ENCODE measurements at places on chromosomes 3 and 15. TPM values are rescaled to one million over a fixed set of nuclear protein-coding genes. Genes with fewer than 3 reads are reported as not detected.

- peaks cover 5% of the 10 kb centered on the region for H3K4me1 ChIP-seq
- no peaks in the 10 kb centered on the region for H3K27me3 ChIP-seq
- peak overlapping the region; percentile 83 for H3K27ac ChIP-seq
- DNase-seq = no peak
- no peaks in the 10 kb centered on the region for H3K36me3 ChIP-seq
These were observed 54.0 kb downstream of the MBNL1 start for GRCh38 chr3:152322756-152323155.

DNA sequence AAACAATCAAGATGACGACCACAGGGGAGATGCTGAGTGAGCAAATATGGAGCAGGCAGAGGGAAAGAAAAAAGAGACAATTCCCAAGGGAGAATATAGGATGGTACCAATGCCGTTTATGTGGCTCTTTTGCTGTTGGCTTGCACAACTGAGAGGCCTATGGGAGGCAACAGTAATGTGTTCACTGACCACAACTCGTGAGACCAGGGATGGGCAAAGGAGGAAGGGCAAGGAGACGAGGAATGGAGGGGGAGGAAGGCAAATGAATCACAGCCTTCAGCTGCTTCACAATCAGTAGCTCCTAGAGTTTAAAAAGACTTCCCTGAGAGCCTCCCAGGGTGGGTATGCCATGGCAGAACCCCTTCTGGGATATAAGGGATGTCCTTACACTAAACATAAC is 131.5 kb downstream of the SLC9A9 start:
- H3K27ac ChIP-seq = no peak overlapping the region
- no peak overlapping the region for H3K4me3 ChIP-seq
- no peak for DNase-seq
- no peaks in the 10 kb centered on the region for H3K27me3 ChIP-seq
- no peaks in the 10 kb centered on the region for H3K4me1 ChIP-seq
- no peaks in the 10 kb centered on the region for H3K36me3 ChIP-seq

DNA sequence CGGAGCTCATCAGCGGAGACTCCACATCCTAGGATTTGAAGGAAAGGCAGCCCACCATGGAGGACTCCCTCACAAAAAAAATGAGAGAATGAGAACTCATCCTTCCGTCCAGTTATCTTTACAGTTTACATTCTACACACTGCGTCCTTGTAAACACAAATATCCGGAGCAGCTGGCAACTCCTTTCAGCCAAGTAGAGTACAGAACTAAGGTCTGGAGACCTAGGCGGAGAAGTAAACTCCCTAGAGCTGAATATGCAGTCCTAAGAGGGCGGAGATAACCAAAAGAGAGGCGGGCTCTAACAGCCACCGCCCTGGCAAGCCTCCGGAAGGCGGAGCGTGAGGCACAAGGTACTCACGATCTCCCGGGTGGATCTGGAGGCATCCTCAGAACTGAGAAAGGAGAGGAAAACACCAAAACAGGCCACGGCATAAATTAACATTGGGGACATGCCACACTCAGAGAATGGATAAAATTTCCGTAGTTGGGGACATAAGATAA is 924 bp upstream of the SIN3A start:
- peaks cover 6% of the 10 kb centered on the region for H3K4me1 ChIP-seq
- peak overlapping the region; percentile 76 for H3K4me3 ChIP-seq
- no peaks in the 10 kb centered on the region for H3K27me3 ChIP-seq
- peak; percentile 90 for DNase-seq
- H3K36me3 ChIP-seq = no peaks in the 10 kb centered on the region
- peak overlapping the region; percentile 98 for H3K27ac ChIP-seq

Gene WDR5B
- total RNA-seq = 2.6 TPM

- H3K27ac ChIP-seq = no peak overlapping the region
- no peaks in the 10 kb centered on the region for H3K4me1 ChIP-seq
- no peaks in the 10 kb centered on the region for H3K36me3 ChIP-seq
- H3K4me3 ChIP-seq = no peak overlapping the region
These were observed 427.0 kb downstream of the NTRK3 start for GRCh38 chr15:87829332-87830050.

DNA sequence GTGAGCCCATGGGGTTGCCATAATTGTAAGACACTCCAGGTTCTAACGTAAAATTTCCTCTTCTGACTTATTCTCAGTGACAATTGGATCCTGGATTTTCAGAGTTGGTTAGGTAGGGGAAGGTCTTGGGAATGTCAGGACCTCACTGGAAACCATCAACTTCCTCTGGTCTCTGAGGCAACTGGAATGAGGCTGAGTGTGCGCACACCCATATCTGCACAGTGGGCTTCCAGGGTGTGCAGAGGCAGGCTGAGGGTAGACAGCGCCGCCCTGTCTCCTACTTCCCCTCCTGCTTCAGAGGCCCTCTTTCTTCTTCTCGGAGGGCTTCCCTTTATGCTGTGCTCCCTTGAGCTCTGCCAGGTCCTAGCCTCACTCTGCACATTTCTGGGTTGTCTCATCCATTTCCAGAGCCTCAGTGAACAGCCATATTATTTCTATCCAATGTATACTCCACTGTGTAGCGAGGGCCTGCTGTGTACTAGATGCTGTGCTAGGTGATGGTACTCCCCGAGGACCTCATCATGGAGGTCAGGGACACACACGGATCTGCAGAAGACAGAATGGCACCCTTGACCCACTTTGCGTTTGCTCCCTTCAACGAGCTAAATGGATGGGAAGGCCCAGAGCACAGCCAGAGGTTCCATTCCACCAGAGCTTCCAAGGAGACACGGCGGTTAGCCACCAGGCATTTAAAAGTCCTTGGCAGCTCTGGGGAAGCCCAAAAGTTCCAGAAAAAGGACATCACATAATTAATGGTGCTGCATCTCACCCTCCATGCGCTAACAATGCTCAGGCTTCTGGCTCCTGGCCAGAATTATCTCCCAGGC is 18.3 kb downstream of the ACAA1 start:
- no peak overlapping the region for H3K27ac ChIP-seq
- no peak for DNase-seq
- H3K4me3 ChIP-seq = no peak overlapping the region
- no peaks in the 10 kb centered on the region for H3K4me1 ChIP-seq

DNA sequence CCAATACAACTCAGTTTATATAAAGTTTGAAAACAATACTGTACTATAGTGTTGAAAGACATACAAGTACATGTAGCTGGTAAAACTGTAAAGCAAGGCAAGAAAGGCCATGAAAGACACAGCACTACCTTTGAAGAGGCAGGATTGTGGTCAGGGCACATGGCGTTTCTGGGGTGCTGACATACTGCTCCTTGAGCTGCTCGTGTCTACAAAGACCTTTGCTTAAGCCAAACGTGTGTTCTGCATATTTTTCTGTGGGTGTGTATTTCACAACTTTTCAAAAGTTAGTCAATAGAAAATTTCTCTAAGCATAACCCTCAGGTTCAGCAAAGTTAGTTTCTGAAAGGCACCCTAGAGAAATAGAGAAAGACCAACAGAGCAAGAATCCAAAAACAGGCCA is 14.1 kb upstream of the TOPAZ1 start:
- no peaks in the 10 kb centered on the region for H3K36me3 ChIP-seq
- DNase-seq = no peak
- H3K27me3 ChIP-seq = no peaks in the 10 kb centered on the region
- H3K4me1 ChIP-seq = no peaks in the 10 kb centered on the region

- H3K27me3 ChIP-seq = no peaks in the 10 kb centered on the region
- no peak overlapping the region for H3K27ac ChIP-seq
- no peak overlapping the region for H3K4me3 ChIP-seq
- no peaks in the 10 kb centered on the region for H3K4me1 ChIP-seq
- H3K36me3 ChIP-seq = no peaks in the 10 kb centered on the region
These were observed 121.3 kb upstream of the IQSEC1 start for GRCh38 chr3:13194285-13195209.

GRCh38 chr3:59430341-59430740 is 380.5 kb upstream of the CFAP20DC start:
- H3K27ac ChIP-seq = no peak overlapping the region
- H3K27me3 ChIP-seq = no peaks in the 10 kb centered on the region
- no peak overlapping the region for H3K4me3 ChIP-seq
- no peaks in the 10 kb centered on the region for H3K4me1 ChIP-seq
- DNase-seq = no peak

- H3K4me1 ChIP-seq = peaks cover 8% of the 10 kb centered on the region
- H3K36me3 ChIP-seq = no peaks in the 10 kb centered on the region
- peak overlapping the region; percentile 96 for H3K4me3 ChIP-seq
- H3K27me3 ChIP-seq = no peaks in the 10 kb centered on the region
- DNase-seq = no peak
These were observed 654 bp upstream of the C3orf38 start for GRCh38 chr3:88149101-88149508.

- no peak for DNase-seq
- no peaks in the 10 kb centered on the region for H3K4me1 ChIP-seq
- H3K27ac ChIP-seq = no peak overlapping the region
These were observed 70.3 kb downstream of the SCN5A start for GRCh38 chr3:38579141-38579540.

Gene CHL1
- total RNA-seq = 64.8 TPM

Gene GATA2
- 171 TPM for total RNA-seq

Gene RFT1
- total RNA-seq = 13.5 TPM
